ENCODE measurements at places on chromosomes 1 and 21. TPM values are rescaled to one million over a fixed set of nuclear protein-coding genes. Genes with fewer than 3 reads are reported as not detected.

The HES5 gene
- under 0.01 TPM for total RNA-seq

The LCE2C gene
- total RNA-seq = not detected

The TRIM58 gene
- total RNA-seq = 0.97 TPM

The PERM1 gene
- 0.43 TPM for total RNA-seq

The TXNIP gene
- 69.5 TPM for total RNA-seq

The RUNX3 gene
- total RNA-seq = not detected

The APCS gene
- total RNA-seq = not detected

The LMX1A gene
- total RNA-seq = not detected

The ASAP3 gene
- total RNA-seq = 35.0 TPM

The DNALI1 gene
- 7.1 TPM for total RNA-seq

The CD53 gene
- not detected for total RNA-seq

The FCAMR gene
- total RNA-seq = not detected

The FLG gene
- not detected for total RNA-seq

The CLDN8 gene
- total RNA-seq = not detected

The RHEX gene
- not detected for total RNA-seq

The PLEKHN1 gene
- 1.9 TPM for total RNA-seq

The TEDDM1 gene
- not detected for total RNA-seq

The SIK1 gene
- total RNA-seq = 5.2 TPM

The GBP7 gene
- total RNA-seq = not detected

The OR14K1 gene
- total RNA-seq = not detected

The PGM1 gene
- total RNA-seq = 48.6 TPM

The KANK4 gene
- not detected for total RNA-seq

The INPP5B gene
- 31.1 TPM for total RNA-seq

The QSOX1 gene
- total RNA-seq = 128 TPM

The ADGRL2 gene
- 11.6 TPM for total RNA-seq

The SIM2 gene
- total RNA-seq = not detected

The FMO3 gene
- 0.64 TPM for total RNA-seq

The PRAMEF8 gene
- total RNA-seq = not detected

The CYP4A11 gene
- not detected for total RNA-seq

The CHTOP gene
- 41.9 TPM for total RNA-seq

The OR2T29 gene
- total RNA-seq = not detected

The CCDC185 gene
- not detected for total RNA-seq

The NEGR1 gene
- 13.8 TPM for total RNA-seq

The ADAMTS5 gene
- total RNA-seq = 12.6 TPM

The COP1 gene
- total RNA-seq = 59.6 TPM

The NMNAT2 gene
- total RNA-seq = 1.3 TPM

The TMPRSS3 gene
- total RNA-seq = not detected

The DMBX1 gene
- total RNA-seq = not detected
